ENCODE measurements at places on chromosomes 4 and X.

GRCh38 chrX:13101441-13102139 is 57.2 kb upstream of the FAM9C start:
- no peak for DNase-seq

- no peak for DNase-seq
Observed at GRCh38 chr4:122966201-122966600, 43.8 kb upstream of the NUDT6 start.

GRCh38 chr4:184959309-184959708 is 59.0 kb upstream of the HELT start:
- no peak for DNase-seq

DNA sequence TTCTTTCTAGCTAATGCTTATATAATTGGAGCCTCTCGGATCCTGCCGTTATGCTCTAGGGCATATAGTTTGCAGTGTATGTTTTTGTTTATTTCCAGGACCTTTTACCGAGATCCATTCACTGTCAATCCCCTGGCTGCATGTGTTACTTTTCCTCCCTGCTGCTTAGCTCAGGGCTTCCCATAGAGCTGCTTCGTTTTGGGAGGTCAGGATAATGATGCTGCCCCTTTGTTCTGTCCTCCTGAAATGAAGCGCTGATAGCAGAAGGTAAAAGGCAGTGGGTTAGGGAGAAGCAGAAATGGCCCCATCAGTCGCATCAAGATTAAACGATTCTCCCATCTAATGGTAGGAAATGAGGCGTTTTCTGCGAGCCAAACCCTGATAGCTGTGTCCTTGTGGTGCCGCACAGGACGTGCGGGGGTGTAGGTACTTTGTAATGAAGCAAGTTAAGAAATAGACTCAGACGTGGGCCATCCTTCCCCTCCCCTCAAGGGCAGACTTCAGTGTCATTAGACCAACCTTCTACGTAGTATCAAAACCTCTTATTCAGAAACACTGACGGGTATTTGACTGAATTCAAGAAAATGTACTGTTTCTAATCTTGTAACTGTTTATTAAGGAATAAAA is 37.3 kb downstream of the AFF2 start:
- no peak for DNase-seq

- peak; percentile 4 for DNase-seq
Observed at GRCh38 chrX:120251471-120252011, 929 bp downstream of the ZBTB33 start.

- DNase-seq = no peak
Observed at GRCh38 chr4:168655182-168655581, 158.3 kb downstream of the PALLD start.

DNA sequence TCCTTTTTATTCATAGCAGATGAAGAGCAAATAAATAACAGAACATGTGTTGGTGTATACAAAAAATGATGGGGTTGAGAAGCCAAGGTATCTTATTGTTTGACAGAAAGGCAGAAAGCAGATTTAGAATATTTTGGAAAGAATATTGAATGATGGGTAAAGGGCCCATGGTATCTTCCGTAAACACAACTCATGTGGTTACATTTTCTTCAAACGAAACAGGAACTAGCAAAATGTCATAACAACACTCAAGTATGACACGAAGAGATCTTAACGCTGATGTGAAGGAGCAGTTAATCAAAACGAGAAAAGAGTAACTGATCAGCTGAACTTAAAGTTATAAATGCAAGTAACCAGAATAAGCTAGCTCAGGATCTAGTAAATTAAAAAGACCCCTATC is 195.7 kb upstream of the GK2 start:
- no peak for DNase-seq

DNA sequence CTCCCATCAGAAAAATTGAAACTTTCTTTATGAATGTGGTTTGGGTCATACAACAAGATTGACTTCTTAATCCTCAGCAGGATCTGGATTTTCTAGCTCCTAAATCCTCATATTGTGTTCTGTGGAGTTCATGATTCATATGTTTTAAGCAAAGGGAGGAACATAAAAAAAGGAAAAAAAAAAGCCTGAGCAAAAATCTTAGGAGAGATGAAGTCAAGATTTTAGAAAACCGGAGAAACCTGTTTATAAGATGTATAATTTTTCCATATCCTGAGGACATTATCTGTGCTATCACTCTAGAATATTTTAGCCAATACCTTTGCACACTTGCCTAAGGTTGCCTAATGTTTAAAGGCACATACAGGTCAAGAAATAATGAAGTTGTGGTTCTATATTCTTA is 7.0 kb upstream of the EREG start:
- DNase-seq = no peak

DNA sequence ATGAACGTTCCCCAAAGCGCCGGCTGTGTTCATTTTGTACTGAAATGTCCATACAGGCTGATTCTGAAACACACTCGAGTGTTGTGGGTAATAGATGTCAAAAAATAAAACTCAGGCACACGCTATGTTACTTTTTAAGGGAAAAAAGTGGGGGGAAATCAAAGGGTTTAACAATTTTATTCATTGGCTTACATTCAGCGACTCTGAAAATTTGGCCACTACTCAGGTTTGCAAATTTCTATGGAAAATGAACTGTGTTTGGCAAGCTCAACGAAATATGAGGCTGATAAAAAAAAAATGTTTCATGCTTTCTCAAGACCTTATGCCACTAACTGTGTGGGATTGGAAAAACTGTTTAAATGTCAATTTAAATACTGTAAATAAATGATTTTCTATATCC is 18.5 kb downstream of the AMELX start:
- no peak for DNase-seq

DNA sequence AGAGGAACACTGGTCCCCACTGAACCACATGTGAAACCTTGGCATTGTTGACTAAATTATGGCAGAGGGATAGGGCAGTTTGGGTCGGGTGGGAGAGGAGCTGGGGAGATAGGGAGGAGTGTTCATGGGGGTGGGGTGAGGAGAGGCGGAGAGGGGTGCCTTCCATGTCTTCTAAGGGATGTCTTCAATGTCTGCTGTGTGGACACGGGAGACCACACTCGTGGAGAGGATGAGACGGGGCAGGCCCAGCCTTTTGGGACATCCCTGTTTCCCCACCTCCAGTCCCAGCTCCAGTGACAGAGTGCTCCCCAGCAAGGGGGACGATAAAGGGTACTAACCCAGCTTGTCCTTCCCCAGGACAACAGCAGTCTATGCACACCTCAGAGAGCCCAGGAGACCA is 146.4 kb upstream of the MAMLD1 start:
- DNase-seq = no peak

- no peak for DNase-seq
Observed at GRCh38 chrX:145729635-145730034, 88.0 kb upstream of the SLITRK2 start.

DNA sequence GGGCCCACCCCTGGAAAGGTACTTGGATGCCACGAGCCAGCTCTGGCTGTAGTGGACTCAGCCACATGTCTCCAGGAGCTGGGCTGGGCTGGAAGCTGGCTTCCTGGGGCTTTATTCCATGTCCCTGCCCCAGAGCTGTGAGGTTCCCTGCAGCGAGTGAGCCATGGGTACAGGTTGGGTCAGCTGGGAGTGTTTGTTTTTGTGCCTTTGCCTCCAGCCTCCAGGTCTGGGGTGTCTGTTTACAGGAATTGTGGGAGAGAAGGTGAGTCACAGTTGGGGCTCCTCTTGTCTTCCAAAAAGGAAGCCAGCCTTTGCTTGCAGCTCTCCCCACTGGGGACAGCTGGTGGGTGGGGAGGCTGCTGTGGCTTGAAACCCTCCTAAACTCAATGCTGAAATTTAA is 21.5 kb downstream of the SORCS2 start:
- DNase-seq = no peak

DNA sequence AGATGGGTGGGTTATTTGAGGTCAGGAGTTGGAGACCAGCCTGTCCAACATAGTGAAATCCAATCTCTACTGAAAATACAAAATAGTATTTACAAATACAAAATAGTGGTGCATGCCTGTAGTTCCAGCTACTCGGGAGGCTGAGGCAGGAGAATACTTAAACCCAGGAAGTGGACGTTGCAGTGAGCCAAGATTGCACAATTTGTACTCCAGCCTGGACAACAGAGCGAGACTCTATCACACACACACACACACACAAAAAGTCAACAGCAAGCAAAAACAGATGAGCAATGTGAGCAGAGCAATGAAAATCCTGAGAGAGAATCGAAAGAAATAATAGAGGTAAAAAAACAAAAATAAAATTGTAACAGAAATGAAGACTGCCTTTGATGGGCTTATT is 168.8 kb downstream of the PCDH18 start:
- no peak for DNase-seq

DNA sequence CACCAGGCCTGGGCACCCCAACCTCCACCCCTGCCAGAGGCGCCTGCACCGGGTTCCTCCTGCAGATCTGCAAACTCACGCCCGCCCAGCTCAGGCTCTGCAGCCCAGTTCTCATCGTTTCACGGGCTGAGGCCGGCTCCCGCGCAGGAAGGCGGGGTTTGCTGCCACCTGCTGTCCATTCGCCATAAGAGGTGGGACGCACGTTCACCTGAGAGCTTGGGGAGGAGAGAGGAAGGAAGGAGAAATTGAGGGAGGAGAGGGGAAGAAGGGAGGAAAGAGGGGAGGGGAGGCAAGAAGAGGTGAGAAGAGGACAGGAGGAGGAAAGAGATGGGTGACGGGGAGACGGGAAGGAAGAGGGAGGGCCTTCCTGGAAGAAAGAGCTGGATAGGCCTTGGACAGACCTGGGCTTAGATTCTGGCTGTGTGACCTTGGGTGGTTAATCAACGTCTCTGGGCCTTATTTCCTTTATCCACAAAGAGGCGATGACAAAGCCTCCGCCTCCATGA is 114.5 kb downstream of the ADRA2C start:
- peak; percentile 64 for DNase-seq

DNA sequence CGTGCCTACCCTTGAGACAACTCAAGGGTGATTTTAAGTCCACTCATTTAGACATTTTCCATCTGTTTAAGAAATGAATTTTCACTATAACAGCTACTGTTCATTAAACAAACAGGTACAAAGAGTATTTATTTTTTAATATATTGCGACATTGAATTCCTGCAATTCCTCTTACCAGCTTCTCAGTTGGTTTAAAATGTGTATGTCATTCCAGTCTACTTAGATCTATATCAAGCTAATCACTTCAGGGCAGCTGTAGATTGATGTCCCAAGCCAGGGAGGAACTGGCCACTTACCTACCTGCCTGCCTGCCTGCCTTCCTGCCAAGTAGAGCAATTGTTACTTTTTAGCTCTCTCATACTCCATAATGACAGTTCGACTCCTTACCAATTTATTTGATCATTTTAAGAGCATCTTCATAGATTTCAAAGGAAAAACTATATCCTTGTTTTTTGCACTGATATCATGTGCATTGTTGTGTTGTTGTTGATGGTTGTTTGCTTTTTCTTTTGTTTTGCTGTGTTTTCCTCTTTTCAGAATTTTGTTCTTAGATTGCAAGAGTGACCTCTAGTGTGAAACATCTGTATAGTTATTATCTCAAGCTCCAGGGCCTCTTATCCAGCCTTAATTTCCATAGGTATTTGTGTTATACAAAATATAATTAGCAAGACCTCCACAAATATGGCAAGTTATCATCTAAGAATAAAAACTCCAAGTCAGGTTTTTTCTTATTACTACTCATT is 120.9 kb upstream of the NRK start:
- no peak for DNase-seq

GRCh38 chr4:123889507-123889906 is 492.9 kb downstream of the SPRY1 start:
- DNase-seq = no peak

GRCh38 chrX:46554942-46555341 is 9.7 kb upstream of the ZNF674 start:
- no peak for DNase-seq

DNA sequence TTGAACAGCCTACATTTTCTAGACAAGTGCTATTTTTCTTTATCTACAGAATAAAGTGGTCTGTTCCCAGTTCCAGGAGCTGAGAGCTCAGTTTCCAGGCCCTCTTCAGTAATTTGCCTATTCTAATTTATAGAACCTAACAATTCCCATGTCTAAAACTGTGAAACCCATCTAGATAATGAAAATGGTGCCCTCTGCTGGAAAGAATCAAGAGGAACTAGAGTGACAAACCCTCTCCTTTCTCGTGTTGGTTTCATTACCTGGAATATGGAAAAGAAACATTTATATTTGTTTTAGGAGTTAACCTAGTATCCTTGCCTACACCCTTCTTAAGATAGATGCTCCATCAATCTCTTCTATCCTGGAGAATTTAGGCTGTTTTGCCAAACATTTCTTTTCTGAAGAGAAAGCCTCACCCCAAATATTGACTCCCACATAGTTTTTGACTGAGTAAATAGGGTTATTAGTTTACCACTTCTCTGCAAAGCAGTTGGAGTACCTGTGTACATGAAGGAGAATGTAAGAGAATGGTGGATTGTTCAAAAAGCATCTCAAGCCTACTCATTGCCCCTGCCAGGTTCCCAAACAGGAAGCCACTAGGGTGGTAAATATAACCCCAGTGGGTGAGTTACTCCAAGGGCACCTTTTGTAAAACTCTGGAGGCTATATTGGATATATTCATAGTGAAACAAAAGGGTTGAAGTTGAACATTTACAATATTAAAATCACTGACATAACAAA is 121.6 kb downstream of the RASL11B start:
- no peak for DNase-seq

GRCh38 chrX:125398959-125399440 is 79.3 kb downstream of the TEX13C start:
- DNase-seq = no peak

DNA sequence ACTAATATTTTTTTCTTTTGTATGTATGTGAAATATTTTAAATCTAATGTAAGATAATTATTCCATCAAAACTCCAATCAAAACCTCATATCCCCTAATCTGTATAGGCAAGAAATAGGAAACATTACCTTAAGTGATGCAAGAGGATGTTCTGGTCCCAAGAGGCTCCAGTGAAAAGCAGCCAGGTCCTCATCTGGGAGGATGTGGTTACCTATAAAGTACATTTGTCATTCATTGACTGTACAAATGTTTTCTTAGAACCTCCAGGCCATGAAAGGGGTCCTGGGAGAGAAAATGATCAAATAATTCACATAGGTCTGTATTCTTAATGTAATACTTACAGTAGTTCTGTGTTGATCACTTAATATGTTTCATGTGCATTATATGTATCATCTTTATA is 25.5 kb downstream of the FAM120C start:
- no peak for DNase-seq

GRCh38 chrX:24085101-24085500 is 30.3 kb downstream of the EIF2S3 start:
- DNase-seq = no peak

GRCh38 chr4:157128395-157128794 is 52.4 kb downstream of the GLRB start:
- no peak for DNase-seq

- DNase-seq = no peak
Observed at GRCh38 chrX:104854188-104854587, 288.2 kb downstream of the IL1RAPL2 start.

Measured in stimulated activated CD8-positive, alpha-beta memory T cell treated with anti-CD3 and anti-CD28 coated beads, Interleukin-4, amount 100 ng/mL, for 24 hours (primary cell).